Cerebellum (tissue), 4 donors: ENCODE measurements at places on chromosomes 2 and 18.

GRCh38 chr18:54947091-54947490, 12.2 kb downstream of the CCDC68 start:
- DNase-seq, result no peak

DNA sequence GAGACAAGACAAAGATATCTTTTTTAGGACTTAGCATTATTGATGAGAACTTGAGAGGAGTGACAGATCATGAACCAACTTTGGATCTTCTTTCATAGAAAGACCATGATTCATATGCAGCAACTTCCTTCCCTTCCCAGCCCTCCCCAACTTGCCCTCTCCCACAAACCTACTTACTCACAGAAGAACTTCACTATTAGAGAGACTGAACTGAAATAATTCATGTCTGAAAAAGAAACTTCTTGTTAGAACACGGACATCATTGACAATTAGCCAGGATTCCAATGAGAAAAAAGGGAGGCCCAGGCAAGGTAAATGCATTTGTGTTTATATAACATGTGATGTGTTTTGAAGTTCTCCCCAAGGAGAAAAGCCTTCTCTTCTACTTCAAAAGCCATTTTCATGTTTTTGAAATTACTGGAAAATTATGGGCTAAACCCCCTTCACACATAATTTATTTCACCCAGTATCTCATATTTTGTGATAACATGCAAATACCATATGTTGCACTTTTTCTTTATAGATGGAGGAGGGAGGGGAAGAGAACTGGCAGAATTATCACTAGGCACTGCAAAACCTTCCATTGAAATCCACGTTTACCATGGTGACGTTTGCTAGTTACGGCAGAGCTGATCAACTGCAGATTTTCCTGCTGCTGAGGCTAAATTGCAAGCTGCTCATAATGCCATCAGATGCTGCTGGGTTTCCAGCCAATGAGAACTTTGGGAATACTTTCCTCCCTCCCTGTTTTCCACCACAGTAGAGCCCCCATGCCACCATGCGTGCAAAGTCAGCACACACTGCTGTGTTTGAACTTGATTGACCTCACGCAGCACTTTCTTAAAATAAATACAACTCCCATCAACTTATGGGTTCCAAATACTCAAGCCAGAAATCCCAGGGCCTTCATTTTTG, 294.7 kb downstream of the MEIS1 start:
- no peak for DNase-seq

GRCh38 chr2:20579866-20580265, 71.0 kb downstream of the HS1BP3 start:
- DNase-seq, result no peak

DNA sequence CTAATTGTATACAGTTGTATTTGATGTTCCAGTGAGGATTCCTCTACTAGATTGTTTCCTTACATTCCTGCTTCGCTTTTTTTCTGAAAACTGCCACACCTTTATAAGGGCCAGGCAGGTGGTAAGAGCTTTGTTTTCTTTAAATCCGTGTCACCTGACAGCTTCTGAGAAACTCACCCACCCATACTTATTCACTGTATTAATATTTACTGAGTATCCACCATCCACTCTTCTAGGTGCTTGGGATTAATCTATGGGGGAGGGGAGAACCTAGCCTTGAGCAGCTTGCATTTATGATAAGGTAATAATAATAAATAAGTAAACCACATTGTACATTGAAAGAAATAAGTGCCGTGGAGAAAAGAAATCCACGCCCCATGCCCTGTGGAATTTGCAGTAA, 174.7 kb upstream of the AGAP1 start:
- no peak for DNase-seq

- DNase-seq, result no peak
These were observed 41.8 kb downstream of the INPP4A start for GRCh38 chr2:98486374-98486981.

GRCh38 chr18:21853016-21853415, 112.4 kb downstream of the MIB1 start:
- no peak for DNase-seq

DNA sequence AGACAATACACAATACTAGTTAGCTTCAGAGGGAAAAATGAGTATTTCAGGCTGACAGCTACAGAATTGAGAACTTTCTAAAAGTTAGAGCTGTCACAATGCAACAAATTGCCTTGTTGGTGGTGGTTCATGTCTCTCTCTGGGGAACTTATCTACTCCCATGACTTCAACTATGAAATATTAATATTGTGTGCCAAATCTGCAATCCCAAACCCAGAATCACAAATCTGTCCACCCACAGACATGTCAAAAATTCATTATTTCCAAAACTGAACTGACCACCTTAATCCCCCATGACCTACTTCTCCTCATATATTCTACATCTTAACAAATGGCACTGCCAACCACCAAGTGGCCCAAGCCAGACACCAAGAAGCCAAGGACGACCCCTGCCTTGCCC, 143.5 kb downstream of the TCF4 start:
- no peak for DNase-seq

- no peak for DNase-seq
These were observed 628.7 kb upstream of the PIK3C3 start for GRCh38 chr18:41326311-41326710.

- no peak for DNase-seq
These were observed 89.2 kb upstream of the CTDP1 start for GRCh38 chr18:79590191-79591031.

DNA sequence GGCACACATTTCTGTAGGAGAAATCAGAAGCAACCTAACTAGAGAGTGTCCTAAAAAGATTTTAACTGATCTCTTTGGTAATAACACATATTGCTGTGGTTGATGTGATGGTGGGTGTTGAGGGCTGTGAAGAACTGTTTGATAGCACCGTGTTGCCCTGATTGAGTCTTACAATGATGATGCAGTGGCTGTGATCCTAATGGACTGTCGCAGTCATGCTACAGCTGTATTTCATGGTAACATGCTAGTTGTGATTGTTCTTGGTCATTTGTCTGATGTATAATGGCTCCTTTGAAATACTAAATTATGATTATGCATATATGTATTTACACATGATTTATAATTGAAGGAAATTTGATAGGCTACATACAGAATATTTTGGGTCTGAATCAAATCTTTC, 82.5 kb upstream of the MMADHC start:
- DNase-seq, result no peak

DNA sequence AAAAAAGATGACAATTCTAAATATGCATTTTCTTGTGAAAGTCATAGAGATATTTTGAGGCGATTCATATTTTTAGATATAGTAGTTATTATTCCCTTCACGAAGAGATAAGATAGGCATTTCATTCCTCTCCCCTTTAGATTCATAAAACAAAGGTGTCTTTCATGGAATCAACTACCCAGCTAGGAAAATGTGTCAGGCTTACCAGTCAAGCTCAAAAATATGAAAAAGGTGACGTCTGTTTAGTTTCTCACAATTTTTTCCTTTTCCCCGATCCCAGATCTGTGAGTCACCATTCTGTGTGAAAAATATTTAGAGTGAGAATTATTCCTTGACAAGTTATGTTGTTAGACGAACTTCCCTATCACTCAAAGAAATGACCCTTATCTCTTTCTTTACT, 95.4 kb upstream of the FN1 start:
- no peak for DNase-seq

- DNase-seq, result no peak
These were observed 142.1 kb downstream of the PTH2R start for GRCh38 chr2:208548700-208549099.

GRCh38 chr2:88247531-88247930, 77.4 kb downstream of the THNSL2 start:
- DNase-seq, result no peak

DNA sequence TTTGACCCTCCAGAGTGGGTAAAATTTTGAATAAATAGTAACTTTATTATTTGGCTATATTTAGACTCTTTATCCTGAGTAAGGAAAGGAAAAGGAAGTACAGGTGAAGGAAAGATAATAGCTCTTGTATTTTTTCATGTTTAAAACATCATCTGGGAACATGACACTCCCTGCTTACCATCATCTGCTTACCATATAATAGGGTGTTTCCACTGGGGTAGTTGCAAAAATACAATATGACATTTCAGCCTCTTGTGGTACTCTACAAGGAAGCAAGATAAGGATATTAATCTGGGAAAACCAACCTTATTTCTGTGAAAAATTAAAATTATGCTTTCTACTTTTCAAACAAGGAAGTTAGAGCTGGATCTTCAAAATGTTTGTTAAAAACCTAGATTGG, 9.9 kb downstream of the RELCH start:
- DNase-seq, result no peak

DNA sequence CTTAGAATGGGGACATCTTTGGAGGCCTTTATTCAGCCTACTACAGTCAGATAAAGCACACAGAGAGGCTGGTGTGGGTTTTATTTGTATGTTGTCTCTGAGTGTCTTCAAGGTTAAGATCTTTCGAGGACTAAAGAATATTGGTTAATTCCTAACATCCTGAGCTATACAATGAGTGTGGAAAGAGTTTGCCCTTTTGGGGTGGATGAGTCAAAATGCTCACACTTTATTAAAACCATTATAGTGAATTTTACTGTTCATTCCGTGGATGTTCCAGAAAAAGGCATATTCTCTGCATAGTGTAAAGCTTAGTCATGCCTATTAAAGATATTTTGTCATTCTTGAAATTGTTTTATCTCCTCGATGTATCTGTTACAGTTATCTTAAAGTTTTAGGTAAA, 29.1 kb upstream of the SLC38A11 start:
- DNase-seq, result no peak

GRCh38 chr2:48287976-48288375, 242.0 kb upstream of the STON1 start:
- DNase-seq, result no peak

GRCh38 chr2:204842661-204843485, 297.6 kb downstream of the PARD3B start:
- no peak for DNase-seq

GRCh38 chr2:88049622-88050021, 6.0 kb downstream of the KRCC1 start:
- no peak for DNase-seq

GRCh38 chr2:6073191-6074088, 381.3 kb downstream of the SOX11 start:
- DNase-seq, result no peak

GRCh38 chr2:58852243-58852642, 611.1 kb upstream of the FANCL start:
- DNase-seq, result no peak

DNA sequence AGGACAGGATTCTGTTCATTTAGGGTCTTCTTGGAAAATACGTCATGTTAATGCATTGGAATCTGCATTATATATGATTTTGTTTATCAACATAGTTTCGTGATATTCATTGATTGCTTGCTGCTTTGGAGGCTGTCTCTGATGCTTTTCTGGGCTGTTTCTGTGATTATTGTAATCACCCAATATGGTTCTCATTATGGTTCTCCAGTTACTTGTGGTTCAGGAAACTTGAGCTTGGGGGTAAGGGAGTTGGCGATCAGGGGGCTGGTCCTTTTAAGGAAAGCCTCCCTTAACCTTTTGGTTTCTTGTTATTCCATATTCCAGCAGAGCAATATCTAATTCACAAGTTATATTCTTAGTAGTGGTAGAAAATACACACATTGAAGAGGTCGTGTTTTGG, 17.4 kb upstream of the STON1 start:
- DNase-seq, result no peak

- DNase-seq, result peak; percentile 45
These were observed 284.3 kb upstream of the SPRED2 start for GRCh38 chr2:65716698-65717097.

DNA sequence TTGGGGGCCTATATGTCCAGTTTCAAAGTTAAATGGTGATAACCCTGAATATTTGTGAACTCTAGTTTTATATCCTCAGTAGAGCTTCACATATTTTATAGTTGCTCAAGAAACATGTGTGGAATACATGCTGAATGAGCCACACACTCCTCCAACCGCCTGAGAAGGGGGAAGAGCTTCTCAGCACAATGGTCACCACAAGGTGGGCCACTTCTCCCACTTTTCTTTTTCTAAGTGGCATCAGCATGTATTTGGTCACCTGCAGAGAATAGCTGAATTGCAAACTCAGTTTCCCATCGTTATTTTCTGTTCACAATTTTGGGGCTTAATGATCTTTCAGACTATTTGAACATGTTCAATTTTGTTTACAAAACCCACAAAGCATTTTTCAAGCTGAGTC, 340.5 kb downstream of the PARD3B start:
- no peak for DNase-seq

- no peak for DNase-seq
These were observed 189.0 kb upstream of the COPS8 start for GRCh38 chr2:236896688-236897087.

- DNase-seq, result peak; percentile 45
These were observed 43.9 kb upstream of the RFX8 start for GRCh38 chr2:101518578-101519492.

DNA sequence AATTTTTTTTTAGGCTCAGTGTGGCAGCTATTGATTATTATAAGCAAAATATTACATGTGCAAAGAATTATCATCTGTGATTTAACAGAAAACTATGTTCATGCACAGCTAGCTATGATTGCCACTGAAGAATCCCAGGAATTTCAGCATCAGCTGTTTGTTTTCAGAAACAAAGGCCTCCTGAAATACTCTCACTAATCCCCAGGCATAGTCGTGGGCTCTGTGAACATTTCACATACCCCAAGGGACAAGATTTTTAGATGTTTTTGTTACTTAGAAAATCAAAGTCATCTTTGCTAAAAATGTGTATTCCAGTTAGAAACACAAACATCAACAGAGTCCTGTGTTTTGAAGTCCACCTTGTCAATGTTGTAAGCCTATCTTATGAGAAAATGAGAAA, 156.1 kb downstream of the MYO1B start:
- no peak for DNase-seq

DNA sequence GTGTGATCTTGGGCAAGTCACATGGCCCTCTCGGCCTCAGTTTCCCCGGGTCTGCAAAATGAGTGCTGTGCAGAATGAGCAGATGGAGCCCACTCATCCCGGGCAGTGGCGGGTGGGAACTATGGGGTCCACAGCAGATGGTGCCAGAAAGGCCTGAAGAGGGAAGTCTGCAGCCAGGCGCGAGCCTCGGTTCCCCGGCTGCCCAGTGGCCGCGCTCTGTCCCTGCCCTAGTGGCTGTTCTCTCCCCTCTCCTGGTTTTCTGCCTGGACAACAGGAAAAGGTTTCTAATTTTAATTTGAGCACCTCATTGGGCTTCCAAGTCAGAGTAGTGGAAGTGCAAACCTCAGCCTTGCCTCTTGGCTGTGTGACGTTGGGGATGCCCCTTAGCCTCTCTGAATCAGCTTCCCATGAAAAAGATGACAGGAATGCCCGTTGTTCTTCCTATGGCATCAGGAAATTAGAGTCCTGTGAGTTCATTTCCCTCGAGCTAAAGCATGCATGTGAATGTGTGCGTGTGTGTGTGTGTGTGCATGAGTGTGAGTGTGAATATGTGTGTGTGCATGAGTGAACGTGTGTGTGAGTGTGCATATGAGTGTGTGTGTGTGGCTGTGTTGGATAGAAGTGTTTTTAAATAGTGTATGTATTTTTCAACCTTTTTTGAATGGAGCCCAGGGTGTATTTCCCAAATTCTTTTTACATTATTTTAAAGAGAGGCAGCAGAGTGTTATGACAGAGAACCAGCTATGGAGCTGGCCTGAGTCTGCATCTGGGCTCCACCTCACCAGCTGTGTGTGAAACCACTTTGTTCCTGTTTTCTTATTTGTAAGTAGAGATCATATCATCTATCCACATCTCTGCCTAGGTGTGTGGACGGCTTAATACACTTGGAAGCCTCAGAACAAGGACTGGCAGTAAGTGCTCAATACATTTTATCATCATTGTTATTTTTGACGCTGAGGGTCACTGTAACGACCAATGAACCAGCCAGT, 41.3 kb downstream of the RRM2 start:
- no peak for DNase-seq

- DNase-seq, result peak; percentile 70
These were observed 30.6 kb upstream of the PPP3R1 start for GRCh38 chr2:68282811-68283418.
